Stimulated activated CD4-positive, alpha-beta T cell treated with anti-CD3 and anti-CD28 coated beads, TNF-alpha, amount 100 ng/mL, for 4 hours (primary cell): ENCODE measurements at places on chromosomes 12 and 14.
A peak's percentile ranks its signal among the peaks of the same experiment; 100 is the strongest.

- DNase-seq: peak; percentile 34
Observed at GRCh38 chr14:93994919-93995682, 2.0 kb upstream of the CCDC197 start.

DNA sequence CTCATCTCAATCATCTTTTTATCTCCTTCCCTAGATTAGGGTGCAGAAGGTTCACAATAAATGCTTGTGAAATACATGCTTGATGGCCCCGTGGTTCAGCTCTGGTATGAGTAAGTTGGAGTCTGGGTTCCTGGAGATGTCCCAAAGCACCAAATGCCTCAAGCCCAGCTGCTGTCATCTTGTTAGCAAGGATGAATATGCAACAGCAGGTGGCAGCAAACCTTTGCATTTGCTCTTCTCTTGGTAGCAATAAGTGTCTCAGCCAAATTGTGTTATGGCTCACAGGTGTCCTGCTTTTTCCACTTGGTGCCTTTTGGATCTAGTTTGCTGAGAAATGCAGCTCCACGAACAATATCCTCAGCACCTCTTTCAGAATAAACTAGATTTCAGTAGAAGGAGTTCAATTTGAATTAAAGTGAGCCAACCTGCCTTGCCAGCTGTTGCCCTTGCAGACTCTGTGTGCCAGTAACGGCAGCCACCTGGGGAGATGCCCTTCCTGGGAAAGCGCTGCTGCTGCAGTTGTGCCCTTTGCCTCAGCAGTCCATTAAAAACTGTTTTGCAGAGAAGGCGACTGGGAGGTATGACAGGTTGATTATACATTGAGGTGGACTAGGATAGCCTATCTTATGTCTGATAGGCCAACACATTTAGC is 417.3 kb downstream of the SNAPC1 start:
- no peak for DNase-seq

DNA sequence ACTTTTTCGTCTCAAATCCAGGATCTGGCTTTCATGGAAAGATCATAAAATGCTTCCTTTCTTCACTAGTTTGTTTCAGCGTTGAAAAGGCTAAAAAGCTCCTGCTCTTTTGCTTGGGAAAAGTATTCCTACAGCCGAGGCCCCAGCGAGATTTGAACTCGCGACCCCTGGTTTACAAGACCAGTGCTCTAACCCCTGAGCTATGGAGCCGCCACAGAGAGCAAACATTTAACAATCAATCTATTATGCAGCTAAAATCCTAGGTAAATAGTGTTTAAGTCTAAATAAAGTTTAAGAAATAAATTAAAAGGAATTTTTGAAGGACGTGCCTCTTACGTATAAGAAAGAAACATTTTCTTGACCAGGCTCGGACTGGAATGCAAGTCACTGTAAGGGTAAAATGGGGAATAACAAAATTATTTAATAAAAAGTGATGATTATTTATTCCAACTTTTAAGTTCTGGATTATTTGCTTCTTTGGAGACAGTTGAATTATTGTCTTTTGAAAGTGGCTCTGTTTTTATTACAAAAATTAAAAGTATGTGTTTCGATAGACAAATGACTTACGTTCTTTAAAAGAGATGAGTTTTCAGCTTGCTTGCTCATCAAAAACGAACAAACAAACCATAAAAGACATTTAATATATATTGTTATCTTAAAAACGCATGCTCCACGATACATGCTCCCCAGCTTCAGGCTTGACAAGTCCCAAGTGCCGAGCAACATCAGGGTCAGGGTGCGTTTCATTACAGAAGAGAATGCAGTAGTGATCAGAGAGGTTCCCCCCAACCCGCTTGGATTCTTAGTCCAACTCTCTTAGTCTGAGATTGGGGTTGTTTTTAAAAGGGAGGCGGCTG is 10.2 kb downstream of the OR6S1 start:
- no peak for DNase-seq

- DNase-seq: no peak
Observed at GRCh38 chr12:106914796-106915634, 40.7 kb upstream of the TMEM263 start.

GRCh38 chr12:104513681-104514080 is 56.9 kb downstream of the CHST11 start:
- no peak for DNase-seq

GRCh38 chr14:99136401-99136800 is 135.6 kb downstream of the BCL11B start:
- DNase-seq: no peak

DNA sequence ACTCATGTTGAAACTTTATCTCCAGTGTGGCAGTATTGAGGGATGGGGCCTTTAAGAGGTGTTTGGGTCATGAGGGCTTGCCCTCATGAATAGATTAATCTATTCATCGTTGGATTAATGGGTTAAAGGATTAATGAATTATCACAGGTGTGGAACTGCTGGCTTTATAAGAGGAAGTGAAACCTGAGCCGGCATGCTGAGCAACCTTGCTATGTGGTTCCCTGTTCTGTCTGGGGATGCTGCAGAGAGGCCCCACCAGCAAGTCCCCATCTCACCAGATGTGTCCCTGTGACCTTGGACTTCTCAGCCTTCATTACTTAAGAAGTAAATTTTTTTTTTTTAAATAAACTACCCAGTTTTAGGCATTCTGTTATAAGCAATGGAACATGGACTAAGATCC is 109.6 kb downstream of the DYRK2 start:
- DNase-seq: no peak

- no peak for DNase-seq
Observed at GRCh38 chr12:74984631-74985030, 225.0 kb downstream of the KCNC2 start.

DNA sequence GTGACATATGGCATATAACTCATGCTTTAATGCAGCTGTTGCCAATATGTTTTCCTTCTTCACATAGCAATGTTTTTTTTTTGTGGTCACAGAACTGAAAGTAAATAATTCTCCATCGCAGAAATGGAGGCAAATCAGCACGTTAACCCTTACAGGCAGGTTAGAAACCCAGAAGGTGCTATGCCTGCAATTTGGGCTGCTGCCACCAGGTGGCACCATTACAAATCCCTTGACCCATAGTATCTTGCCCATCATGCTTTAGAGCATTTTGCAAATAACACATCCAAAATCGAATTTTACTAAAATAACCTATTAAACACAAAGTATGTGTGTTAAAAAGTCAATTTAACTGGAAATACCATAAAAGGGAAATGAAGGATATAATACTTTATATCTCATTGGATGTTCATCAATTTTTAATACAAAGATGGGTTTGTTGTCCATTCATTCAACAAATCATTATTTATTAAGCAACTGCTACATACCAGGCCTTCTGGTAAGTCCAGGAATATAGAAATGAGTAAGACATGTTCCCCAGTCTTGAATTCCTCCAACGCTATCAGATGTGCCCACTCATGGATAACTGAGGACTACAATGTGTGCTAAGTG is 340.1 kb downstream of the GLT1D1 start:
- no peak for DNase-seq

GRCh38 chr14:55031190-55031589 is 4.2 kb downstream of the SOCS4 start:
- no peak for DNase-seq

- no peak for DNase-seq
Observed at GRCh38 chr12:26966842-26967241, 28.6 kb downstream of the FGFR1OP2 start.

DNA sequence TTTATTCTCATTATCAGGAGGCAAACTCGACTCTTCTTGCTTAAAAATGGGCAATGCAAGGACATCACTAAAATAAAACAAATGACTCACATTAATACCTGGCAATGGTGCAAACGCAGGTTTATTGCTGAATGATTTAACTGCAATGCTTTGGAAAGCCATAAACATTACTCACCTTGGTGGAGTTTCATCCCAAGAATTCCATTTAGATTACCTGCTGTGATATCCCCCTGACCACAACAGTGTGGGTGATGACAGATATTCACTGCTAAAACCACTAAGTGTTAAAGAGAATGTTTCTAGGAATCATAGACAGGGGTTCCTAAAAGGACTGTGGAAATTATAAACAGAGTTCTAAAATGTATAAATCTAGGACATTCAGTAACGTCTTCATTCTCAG is 35.3 kb upstream of the CSRNP2 start:
- no peak for DNase-seq

DNA sequence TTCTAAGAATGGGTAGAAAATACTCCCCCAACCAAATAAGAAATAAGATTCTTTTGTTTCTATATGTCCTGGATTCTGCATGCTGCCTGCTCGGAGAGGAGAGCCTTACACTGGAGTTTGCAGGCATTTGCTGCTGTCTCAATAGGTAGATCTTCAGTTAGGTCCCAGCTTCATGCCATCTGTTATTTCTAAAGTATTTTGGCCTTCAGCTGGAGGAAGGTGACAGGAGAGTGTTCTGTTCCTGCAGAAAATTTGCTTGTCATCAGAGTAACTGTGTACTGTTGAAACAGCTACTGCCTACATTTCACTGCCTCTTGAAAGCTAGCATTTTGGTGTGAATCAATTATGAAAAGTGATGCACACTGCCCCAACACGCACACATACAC is 966.9 kb downstream of the NRXN3 start:
- DNase-seq: no peak

GRCh38 chr12:112341046-112341825 is 41.0 kb downstream of the HECTD4 start:
- DNase-seq: no peak

- no peak for DNase-seq
Observed at GRCh38 chr12:15322164-15323061, at the start of gene PTPRO. PTPRO (plus strand) TSS chr12:15322508.

GRCh38 chr14:20469242-20469889 is at the start of gene PNP:
PNP (plus strand) TSS chr14:20469406; CDS start chr14:20469525, 119 bp downstream.
- DNase-seq: peak; percentile 76

GRCh38 chr12:94263905-94264561 is 115.7 kb downstream of the PLXNC1 start:
- DNase-seq: no peak

GRCh38 chr12:66726556-66726955 is 47.7 kb upstream of the GRIP1 start:
- DNase-seq: no peak

- DNase-seq: no peak
Observed at GRCh38 chr12:12804011-12804410, 9.1 kb upstream of the DDX47 start.

DNA sequence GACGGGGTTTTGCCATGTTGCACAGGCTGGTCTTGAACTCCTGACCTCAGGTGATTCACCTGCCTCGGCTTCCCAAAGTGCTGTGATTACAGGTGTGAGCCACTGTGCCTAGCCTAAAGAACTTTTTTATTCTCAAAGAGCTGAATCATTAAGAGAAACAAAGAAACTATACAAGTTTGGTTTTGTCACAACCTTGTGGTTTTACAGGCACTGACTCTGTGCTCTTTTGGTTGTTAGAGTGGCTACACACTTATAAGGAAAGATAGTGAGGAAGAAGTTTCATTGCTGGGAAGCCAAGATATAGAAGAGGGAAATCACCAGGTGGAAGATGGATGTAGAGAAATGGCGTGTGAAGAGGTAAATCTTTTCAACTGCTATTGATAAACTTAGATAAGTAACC is 10.1 kb upstream of the DNAH10 start:
- no peak for DNase-seq

GRCh38 chr14:68753690-68754089 is 39.2 kb downstream of the ZFP36L1 start:
- DNase-seq: no peak

DNA sequence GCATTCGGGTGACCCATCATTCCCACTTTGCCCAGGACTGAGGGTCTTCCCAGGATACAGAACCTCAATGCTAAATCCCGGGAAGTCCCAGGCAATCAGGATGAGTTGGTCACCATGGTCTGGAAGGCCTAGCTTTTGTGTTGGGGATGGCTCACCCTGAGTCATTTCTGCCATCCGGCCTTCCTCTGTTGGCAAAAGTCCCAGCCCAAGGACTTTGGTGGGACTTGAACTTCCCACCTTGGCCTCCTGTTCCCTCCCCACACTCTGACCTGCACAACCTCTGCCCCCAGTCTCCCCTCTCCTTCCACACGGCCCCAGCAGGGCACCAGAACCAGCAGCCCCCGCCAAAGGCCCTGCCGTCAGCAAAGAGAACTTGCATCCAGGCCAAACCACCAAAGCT is 24.6 kb upstream of the NCOR2 start:
- DNase-seq: no peak

DNA sequence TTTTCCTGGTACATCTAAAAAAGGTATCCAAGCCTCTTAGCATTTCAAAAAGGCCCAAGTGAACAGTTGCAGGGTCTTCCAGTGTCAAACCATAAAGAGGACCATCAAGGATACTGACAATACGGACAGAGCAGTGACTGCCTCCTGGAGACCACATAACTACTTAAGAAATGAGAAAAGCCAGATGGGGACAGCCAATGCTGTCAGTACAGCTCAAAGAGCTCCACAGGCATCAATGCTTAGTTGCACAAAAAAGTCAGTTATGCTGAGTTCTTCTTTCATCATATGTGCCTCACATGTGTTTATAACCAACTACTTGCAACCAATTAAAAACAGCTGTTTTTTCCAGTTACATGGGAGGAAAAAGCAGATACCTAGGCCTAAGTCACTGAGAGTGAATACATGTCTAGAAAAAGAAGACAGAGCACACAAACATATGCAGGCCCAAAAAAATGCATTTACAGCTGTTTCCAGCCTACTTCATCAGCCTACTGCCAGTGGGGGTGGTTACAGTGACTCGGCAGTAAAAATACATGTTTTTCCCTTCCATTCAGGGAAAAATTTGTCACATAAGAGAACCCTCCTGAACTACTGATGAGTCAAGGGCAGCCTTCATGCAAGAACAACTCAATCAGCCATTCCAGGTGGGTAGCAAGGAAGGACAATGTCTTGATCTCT is 84.0 kb downstream of the DCAF5 start:
- DNase-seq: no peak

DNA sequence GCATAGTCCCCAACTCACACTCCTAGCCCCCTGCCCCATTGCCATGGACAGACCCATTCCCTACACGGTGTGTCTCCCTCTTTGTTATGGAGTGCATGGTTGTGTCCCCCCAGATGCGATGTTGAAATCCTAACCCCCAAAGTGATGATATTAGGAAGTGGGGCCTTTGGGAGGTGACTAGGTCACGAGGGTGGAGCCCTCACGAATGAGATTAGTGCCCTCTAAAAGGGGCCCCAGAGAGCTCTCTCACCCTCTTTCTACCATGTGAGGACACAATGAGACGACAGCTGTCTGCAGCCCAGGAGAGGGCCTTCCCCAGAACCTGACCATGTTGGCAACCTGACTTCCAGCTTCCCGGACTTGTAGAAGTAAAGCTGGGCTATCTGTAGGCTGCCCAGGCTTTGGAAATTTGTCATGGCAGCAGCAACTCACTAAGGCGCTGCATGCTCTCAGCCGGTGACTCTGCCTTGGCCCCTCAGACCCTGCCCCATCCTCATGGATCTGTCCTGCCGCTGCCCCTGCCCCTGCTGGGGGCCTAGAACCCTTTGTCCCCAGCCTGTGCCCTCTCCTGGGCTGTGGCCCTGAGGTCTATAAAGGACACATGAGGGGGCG is 318.1 kb upstream of the RTL1 start:
- DNase-seq: no peak
